ENCODE measurements at places on chromosomes 16 and 17. TPM values are rescaled to one million over a fixed set of nuclear protein-coding genes. Genes with fewer than 3 reads are reported as not detected.

MFSD6L gene
- 0.13 TPM for total RNA-seq

MAP2K6 gene
- total RNA-seq, result 1.7 TPM

MT4 gene
- total RNA-seq, result not detected

OR1F1 gene
- not detected for total RNA-seq

TMEM100 gene
- total RNA-seq, result not detected

SPNS3 gene
- total RNA-seq, result 1.1 TPM

DNA sequence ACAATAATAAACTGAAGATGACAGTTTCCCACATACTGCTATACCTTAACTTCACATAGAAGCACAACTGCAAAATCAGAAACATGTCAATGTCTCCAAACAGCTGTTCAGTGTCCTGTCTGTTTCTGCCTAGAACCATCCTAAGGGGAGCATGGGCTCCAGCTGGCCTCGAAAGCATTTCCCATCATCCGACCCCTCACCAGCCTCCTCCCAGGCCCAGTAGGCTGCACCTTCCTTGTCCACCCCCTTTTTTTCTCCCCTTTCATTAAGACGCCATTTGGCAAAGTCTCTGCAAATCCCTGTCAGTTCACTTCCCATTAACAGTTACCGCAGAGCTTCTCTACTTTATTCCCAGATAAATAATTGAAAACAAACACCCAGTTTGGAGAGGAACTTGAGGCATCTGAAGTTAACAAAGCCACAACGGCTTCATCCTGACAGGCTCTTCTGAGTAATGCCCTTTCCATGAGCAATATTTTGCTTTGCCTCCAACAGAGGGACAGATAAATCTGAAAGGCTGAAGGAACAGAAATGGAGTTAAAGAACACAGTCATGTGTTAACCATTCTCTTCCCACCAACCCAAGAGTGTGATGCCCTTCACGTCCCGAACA lies 65.3 kb downstream of the SLC39A11 start:
- no peaks in the 10 kb centered on the region for H3K4me1 ChIP-seq
- peaks cover 3% of the 10 kb centered on the region for H3K36me3 ChIP-seq
- DNase-seq, result no peak
- H3K4me3 ChIP-seq, result no peak overlapping the region

GRCh38 chr17:2084766-2085647 lies 30.1 kb downstream of the HIC1 start:
- H3K36me3 ChIP-seq, result peaks cover 24% of the 10 kb centered on the region
- peaks cover 1% of the 10 kb centered on the region for H3K27me3 ChIP-seq
- H3K4me1 ChIP-seq, result peaks cover 87% of the 10 kb centered on the region
- no peak for DNase-seq

DNA sequence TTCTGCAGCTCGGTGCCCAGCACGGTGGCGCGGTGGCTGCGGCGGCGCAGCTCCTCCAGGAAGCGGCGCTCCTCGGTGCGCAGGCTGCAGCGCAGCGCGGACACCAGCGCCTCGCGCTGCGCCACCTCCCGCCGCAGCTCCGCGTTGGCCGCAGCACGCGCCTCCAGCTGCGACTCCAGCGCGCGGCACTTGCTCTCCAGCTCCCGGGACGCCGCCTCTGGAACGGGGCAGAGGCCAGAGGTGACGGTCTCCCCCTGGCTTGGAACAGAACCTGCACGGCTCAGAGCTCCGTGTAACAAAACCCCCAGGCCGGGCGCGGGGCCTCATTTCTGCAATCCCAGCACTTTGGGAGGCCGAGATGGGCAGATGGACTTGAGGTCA lies 13.2 kb upstream of the CLUH start:
- H3K4me1 ChIP-seq, result peaks cover 8% of the 10 kb centered on the region
- H3K27me3 ChIP-seq, result peaks cover 23% of the 10 kb centered on the region
- no peaks in the 10 kb centered on the region for H3K36me3 ChIP-seq
- no peak overlapping the region for H3K4me3 ChIP-seq

GRCh38 chr16:24609417-24609739 lies 70.0 kb downstream of the RBBP6 start:
- no peak overlapping the region for H3K4me3 ChIP-seq
- no peak overlapping the region for H3K27ac ChIP-seq
- H3K27me3 ChIP-seq, result peaks cover 33% of the 10 kb centered on the region
- no peak for DNase-seq

DNA sequence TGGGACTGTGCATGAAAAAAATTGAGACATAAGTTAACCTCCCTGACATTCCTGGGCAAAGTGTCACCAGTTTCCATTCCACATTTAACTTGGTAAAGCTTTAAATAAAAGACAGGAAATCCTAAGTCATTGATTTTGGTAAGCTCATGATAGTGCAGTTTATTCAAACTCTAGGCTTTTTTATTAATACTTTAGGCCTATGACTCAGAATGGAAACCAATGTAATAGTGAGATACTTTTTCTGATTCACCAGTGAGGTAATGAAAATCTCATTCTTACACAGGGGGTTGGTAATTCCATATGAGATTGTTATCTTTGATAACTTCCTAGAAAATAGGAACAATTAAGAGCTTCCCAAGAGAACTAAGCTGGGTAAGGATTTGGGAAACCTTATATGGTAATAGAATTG lies 91.1 kb downstream of the NLK start:
- DNase-seq, result no peak
- H3K27me3 ChIP-seq, result no peaks in the 10 kb centered on the region
- H3K27ac ChIP-seq, result no peak overlapping the region
- H3K36me3 ChIP-seq, result peaks cover 13% of the 10 kb centered on the region

- no peaks in the 10 kb centered on the region for H3K4me1 ChIP-seq
- H3K27me3 ChIP-seq, result no peaks in the 10 kb centered on the region
These were observed 17.1 kb upstream of the RNPS1 start for GRCh38 chr16:2284797-2285576.

All from activated T-helper 1 cell treated with anti-CD3 and anti-CD28 coated beads, Interleukin-12 subunit alpha, Interleukin-12 subunit beta, Interleukin-2, Interleukin-4 antibody, amounts not matched to agents 30 ng/mL and 10 ng/mL and 1 ng/mL, durations not matched to agents 14 hours and 24 hours and 36 hours (primary cell).